ENCODE measurements at places on chromosomes 6 and 20.

- no peak for DNase-seq
Observed at GRCh38 chr6:1197309-1197708, 114.6 kb upstream of the FOXQ1 start.

DNA sequence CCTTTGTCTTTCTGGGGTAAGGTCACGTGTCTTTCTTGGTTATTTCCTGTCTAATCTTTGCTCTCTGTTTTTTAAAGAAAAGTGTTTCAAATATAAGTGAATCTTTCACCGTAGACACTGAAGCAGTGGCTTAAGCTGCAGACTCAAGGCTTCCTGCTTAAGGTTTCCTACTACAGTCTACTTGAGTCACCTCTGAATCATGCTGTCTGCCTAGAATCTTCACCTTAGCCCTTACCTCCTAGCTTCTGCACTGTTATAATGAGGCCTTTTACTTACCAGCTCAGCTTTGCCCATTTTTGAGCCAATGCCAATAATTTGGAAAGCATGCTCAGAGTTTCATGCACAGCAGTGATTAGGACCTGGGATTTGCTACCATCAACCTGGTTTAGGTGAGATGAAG lies 30.6 kb downstream of the ADGRF4 start:
- no peak for DNase-seq

GRCh38 chr6:47574789-47575188 lies 97.2 kb downstream of the CD2AP start:
- no peak for DNase-seq

DNA sequence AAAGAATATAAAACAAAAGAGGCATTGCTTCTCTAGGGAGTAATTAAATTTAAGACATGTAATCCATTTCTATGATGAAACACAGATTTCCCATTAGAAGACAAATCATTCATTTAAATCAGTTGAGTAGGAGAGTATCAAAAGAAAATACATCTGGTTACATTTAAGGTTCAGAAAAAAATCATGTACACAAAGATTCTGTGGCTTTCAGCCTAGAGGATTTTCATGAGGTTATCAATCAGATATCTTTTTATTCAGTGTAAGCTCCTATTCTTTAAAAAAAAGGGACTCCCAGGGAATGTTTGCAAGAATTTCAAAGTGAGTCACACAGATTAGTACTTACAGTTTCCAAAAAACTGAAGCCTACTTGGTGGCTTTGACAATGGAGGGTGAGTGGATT lies 24.9 kb downstream of the COL21A1 start:
- no peak for DNase-seq

DNA sequence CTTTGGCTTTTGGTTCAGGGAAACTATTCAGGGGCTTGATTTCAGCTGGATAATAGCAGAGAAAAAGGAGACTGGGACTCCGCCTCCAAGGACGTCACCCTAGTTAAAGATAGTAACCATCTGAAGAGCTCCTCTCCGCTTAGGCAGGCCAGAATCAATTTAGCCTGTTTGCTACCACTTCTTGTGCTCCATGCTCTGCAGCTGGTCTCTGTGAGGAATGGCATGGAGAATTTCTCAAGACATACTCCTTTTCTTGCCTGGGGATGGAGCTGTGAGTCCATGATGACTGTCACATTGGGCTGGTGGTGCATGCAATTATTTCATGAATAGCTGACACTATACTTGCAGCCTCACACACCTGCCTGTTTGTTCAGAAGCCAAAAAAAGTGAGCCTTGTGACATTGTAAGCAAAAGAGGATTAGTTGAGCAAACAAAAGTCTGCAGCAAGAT lies 61.4 kb downstream of the TXLNB start:
- no peak for DNase-seq

DNA sequence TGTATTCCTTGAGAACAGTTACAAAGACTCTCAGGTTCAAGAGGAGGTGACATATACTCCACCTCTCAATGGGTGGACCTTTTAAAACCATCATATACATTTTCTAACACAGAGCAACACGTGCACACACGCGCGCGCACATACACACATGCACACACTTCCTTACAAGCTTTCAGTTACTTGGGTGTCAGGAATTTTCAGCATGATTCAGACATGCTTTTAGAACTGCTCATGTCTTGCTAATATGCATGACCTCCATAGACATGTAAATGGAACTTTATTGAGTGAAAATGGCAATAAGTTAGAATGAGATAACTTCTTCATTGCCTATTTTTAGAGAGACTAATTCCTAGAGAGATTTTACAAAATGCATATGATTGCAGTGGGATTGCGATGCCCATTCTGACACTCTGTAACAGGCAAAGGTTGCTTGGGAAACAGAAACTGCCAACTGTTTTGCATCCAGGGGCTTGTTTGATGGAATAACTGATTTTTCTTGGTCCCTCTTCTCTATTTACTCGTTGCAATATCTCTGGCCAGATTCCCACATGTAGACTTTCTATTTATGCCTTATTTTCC lies 531.4 kb upstream of the RNF217 start:
- DNase-seq: no peak

- DNase-seq: no peak
Observed at GRCh38 chr6:10564975-10565673, 44.0 kb downstream of the GCNT2 start.

DNA sequence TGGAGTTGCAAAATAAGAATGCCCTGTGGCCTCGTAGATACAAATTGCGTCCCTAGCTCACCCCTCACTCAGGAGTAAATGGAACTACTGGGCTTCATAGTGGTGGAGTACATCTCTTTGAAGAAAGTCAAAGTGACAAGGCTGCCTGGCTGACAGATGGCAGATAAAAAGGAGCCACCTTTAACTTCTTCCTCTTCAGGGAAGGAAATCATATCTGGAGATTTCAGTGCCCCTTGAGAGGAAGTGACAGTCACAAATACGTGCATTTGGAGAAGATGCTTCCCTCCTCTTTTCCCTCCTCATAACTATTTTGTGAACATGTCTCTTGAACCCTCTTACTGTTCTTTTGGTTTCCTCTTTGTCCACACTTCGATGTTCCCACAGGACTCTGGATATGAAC lies 43.2 kb downstream of the PPP1R3G start:
- no peak for DNase-seq

DNA sequence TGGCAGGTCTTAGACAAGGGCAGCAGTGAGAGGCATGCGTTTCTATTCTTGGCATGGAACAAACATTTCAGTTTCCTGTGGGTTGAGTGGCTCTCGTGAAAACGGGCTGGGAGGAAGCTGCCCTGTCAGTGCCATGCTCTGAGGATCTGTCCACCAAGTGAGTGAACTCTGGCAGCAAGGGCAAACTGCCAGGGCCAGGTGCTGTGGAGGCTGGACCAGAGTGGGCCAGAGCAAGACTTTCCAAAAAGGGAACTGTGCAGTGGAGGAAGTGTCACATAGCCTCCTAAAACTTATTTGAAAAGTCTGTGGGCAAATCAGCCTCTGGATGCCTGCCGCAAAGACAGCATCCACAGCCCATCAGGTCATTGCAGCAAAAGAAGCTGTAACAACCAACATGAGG lies 44.2 kb upstream of the TAB2 start:
- no peak for DNase-seq

All from activated CD8-positive, alpha-beta memory T cell treated with anti-CD3 and anti-CD28 coated beads for 1 hour (primary cell).